ENCODE measurements at places on chromosomes 7 and 10.
A peak's percentile ranks its signal among the peaks of the same experiment; 100 is the strongest.

- no peak for DNase-seq
These were observed 751.8 kb upstream of the IGFBP3 start for GRCh38 chr7:46672861-46673260.

DNA sequence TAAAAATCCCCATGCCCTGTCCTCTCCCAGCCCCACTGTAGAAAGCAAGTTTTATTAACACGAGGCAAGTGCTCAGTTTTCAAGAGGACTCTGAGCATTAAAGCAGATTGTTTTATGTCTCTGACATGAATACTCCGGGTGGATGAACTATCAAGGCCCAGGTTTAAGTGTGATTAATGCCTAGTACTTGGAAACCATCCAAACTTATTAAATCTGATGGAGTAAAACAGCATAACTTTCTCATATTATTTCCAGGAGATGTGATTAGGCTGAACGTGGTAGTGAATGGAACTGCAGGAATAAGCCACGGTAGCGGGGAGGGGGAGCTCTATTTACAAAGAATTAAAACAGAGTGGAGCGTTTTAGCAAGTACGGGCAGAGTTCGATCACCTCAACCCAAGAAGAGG lies 144.2 kb upstream of the RNF32 start:
- DNase-seq, result no peak

DNA sequence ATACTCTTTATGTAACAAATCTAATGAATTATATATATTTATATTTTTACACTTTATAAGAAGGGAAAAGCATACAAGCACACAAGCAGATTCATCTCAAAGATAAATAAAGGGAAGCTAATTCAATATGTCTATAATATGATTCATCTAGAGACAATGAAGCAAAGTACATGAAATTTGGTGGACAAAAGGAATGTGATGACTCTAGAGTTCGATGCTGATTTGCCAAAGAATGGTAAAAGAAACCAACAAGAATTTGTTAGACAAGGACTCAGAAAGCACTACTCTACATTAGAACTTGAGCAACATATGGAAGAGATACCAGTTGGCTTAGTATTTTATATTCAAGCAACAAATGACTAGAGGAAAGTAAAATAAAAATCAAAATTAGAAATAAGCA lies 536.5 kb upstream of the TEX47 start:
- no peak for DNase-seq

DNA sequence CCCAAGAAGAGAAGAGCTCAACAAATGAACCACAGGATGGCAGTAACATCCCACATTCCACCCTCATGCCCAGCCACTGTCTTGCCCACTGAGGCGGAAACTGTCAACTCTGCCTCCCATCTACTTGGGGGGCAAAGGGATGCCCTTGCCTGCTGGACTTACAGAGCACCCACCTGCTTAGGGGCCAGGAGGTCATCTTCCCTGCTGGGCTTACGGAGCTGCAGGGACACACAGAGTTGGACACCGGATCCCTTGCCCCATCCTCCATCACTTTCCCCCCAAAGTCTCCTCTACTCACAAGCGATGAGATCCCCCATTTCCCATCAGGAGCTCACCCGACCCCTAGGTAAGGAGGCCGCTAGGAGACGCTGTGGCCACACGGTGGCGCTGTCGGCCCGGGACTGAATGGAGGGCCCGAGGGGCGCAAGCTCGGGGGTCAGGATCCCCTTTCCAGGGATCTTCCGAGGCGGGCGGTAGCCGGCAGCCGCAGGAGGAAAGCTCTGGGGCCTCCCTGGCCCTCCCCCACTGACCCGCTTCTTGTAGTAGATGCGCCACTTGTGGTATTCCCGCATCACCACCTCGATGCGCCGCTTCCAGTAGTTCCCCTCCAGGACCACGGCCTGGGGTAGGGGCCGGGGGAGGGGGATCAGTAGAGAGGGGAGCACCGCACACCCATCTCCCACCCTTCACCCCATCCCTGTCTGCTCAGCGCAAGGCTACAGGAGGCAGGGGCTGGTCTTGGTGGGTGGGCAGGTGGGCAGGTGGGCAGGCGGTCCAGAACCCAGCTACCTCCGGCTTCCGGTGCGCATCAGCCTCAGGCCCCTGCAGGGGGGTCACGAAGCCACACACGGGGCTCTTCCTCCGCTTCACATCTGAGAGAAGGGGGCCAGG lies 17.3 kb downstream of the MLXIPL start:
- peak; percentile 91 for DNase-seq

- DNase-seq, result peak; percentile 63
These were observed 6.0 kb upstream of the GATA3 start for GRCh38 chr10:8048281-8049008.

DNA sequence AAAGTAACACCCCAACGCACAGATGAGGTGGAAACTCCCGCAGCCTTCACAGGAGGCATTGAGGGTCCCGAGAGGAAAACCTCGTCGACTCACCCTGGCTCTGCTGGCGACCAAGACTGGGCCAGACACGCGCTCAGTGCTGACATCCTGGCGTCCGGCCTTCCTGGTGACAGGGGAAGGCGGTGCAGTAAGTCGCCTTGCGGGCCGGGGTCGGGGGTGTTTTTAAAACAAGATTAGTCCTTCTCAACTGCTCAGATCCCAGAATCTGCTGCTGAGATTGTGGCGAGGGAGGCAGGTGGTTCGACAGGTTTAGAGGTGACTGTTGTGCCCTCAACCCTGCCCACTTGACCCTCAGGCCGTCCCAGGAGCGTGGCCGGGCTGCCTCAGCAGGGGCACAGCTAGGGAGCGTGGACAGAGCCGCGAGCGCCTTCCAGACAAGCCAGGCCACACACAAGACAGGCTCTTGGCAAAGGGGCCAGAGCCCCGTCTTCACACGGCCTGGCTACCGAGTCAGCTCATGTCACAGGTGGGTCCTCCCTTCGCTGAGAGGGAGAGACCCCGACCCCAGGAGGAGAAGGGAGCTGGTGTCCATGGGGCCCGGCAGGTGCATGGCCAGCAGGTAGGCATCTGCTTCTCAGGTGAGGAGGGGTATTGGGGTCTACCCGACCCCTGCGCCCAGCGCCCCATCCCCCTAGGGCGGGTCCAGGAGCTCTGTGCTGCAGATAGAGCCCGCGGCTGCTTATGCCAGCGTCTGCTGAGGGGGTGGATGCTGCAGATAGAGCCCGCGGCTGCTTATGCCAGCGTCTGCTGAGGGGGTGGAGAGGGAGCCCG lies 81.6 kb downstream of the DNAJB6 start:
- no peak for DNase-seq

DNA sequence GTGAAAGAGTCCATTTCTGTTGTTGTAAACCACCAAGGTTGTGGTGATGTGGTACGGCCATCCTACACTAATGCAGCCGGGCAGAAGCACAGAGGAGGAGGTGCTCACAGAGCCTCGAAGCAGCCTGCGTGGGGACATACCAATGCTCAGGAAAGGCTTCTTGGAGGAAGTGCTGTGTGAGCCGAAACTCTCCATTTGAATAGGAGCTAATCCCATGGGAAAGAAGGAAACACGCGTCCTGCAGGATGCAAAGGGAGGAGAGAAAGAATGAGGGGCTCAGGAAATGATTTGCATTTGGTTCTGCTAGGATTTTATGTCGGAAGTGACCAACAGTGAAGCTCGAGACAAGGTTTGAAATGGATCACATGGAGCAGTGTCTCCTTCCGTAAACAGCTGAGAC lies 477.9 kb upstream of the ANKRD30A start:
- DNase-seq, result no peak

DNA sequence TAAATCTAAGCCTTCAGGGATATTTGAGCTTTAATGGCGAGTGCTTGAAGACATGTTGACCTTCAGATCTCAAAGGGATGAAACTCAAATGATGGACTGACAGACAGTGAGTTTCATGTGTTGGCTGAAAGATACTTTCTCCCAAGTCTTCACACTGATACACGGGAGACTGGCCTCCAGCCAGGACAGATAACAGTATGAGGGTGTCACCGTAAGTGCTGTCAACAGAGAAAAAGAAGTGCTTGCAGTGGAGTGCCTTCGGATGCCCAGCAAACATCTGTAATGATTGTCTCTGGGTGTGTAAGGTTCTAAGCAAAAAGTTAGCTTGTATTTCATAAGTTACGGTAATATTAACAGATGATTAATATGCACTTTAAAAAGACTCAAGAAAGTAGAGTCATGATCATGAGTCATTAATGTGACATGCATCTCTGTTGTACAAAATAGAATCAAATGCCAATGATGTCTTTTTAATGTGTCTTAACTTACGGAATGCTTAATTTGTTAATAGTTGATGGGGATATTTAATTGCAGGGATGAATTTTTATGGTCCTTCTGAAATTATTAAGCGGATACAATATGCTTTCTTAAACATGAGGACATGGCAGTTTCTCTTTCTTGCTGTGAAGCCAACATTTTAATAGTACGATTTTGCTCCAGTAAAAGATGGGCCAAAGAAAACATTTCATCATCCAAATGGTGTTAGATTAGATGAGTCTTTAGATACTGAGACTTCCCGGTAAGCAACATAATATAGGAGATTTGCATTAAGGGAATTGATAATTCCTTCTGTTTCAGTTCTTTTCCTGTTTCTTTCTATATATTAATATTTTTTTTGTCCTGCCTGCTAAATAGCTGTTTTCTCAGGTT lies 292.5 kb downstream of the GALNT17 start:
- DNase-seq, result no peak

- DNase-seq, result no peak
These were observed 41.1 kb upstream of the FAM204A start for GRCh38 chr10:118383063-118383689.

GRCh38 chr10:69315100-69315542 lies 36.8 kb downstream of the HK1 start:
- DNase-seq, result no peak

DNA sequence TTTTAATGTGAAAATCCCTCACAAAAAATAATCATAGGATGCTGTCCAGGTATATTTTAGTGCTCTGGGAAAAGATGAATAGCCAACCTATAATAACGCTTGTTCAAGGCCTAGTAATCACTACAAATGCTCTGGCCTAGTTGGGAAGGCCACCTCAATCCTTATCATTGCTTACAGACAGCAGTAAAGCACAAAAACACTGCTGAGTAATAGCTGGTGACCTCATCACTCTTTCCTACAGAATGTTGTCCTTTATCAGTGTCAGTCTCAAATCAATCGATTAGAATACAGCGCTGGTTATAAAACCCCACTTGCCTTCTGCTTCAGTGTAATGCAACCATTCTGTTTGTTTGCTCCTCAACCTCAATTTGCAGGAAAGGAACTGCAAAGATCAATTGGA lies 72.6 kb upstream of the STEAP1 start:
- no peak for DNase-seq

DNA sequence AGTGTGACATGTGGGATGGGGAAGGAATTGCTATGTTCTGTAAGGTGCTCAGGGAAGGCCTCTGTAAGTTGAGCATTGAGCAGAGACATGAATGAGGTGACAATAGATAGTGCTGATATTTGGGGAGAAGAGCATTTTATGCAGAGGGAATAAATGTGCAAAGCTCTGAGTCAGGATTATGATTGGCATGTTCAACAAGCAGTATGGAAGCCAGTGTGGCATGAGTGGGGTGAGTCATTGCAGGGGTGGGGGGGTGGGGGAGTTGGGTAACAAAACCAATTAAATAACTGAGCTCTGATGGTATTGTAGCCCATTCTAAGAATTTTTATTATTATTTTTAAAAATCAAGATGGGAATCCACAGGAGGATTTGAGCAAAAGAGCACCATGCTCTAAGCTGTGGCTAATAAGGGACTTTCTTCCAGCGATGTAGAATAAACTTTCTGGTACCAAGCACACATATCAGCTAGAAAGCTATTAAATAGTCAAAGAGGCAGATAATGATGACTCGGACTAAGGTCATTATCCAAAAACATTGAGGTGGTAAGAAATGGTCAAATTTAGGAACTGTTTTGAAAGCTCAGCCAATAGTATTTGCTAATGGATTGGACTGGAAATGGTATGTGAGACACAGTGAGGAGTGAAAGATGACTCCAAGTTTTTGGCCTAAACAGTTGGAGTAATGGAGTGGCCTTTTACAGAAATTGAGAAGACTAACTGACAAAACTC lies 96.4 kb downstream of the PRKG1 start:
- no peak for DNase-seq

DNA sequence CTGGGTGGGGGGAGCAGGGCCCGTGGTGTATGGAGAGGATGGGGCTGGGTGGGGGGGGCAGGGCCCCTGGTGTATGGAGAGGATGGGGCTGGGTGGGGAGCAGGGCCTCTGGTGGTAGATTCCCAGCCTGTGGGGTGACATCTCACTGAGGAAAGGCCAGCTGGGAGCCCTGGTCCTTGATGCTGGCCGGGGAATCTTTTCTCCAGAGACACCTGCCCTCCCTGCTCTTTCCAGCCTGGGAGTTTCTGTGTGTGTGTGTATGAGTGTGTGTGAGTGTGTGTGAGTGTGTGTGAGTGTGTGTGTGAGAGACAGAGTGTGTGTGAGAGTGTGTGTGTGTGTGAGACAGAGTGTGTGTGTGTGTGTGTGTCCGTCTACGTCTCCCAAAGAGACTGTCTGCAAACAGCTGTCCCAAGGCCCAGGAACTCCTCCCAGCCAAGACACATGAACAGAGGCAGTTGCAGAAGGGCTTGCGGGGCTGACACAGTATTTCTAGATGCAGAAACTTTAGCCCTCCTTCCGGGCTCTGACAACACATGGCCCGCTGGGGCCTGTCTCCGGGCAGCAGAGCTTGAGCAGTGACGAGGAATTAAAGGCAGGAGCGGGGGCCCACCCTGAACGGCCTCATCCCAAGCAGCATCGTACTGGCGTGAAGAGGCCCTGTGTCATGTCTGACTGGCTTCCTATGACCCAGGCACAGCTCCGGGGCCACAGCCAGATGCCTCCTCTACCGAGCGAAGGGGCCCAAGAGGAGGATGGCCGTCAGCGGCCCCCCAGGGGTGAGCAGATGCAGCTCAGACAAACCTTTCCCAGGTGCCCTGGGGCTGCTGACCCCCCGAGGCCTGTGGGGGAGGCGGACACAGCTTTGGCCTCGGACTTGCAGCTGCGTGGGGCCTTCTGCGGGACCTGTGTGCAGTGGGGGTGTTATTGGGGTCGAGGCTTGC lies 24.3 kb downstream of the FAM20C start:
- no peak for DNase-seq

DNA sequence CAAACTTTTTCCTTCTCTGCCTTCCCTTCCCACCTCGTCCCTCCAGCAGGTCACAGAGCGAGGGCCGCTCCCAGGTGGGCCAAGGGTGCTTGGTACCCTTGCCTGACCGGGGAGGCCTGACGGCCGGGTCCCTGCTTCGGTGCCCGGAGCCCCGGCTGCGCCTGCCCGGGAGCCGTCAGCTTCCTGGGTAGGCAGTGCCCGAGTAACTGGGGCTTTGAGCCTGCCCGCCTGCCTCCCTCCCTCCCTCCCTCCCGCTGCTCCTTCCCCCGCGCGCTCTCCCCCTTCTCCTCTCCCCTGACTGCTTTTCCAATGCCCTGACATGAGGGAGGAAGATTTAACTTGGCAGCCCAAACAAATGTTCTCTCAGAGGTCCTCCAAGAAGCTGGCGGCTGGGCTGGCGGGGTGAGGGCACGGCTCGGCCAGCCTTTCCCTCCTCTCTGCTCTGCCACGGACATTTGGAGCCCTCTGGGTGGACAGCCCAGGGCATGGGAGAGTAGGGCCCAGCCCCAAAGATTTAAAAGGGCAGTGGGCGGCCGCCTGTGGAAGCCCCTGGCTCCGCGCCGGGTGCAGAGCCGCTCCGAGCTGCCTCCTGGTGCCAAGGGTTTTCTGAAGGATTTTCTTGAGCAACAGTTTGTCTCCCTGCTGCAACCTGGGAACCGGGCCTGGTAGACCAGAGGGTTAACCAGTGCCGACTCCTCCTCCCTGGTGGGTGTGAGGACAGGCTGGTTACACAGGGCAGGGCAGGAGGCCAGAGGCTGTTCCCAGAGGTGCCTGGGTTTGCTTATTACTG lies 2.0 kb downstream of the ZMIZ1 start:
- DNase-seq, result peak; percentile 73
